A549 (cell line): ENCODE measurements at places on chromosomes 2 and 18.

DNA sequence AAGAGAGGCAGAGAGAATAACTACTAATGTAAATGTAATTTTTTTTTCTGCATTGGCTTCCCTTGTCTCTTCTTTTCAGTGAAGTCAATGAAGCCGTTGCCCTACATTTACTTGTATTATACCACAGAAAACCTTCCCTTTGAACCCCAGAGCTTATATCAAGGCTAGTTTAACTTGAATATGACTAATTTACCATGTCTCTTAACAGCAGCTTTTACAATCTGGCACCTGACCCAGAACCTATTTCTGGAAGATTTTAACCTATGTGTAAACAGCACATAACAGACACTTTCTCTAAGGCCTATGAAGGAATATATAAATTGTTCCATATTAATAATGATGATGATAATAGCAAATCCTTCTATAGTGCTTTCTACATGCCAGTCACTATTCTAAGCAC lies 580.5 kb upstream of the NXPH2 start:
- DNase-seq = no peak

DNA sequence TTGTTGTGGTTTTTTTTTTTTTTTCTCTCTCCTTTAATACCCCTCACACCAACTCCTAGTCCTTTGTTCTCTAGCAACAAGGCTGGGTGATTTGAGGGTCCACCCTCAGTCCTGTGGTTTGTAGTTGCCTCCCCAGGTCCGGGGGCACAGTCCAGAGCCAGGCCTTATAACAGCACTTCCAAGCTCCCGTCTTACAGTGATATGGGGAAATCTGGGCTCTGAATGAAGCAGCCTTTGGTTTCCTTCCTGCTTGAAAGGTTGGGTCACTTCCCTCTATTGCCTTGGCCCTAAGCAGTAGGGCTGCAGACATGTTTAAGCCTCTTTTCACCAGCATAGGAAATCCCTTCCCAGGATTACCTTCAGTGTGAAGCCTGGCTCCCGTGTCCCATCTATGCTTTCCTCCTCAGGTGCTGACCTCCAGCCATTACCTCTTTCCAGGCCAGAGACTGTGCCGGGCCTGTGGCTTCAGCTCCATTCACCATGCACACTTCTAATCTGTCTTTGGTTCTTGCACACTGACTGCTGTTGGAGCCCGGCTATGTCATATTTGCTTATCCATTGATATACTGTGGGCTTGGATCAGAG lies 21.2 kb upstream of the NTSR2 start:
- no peak for DNase-seq

DNA sequence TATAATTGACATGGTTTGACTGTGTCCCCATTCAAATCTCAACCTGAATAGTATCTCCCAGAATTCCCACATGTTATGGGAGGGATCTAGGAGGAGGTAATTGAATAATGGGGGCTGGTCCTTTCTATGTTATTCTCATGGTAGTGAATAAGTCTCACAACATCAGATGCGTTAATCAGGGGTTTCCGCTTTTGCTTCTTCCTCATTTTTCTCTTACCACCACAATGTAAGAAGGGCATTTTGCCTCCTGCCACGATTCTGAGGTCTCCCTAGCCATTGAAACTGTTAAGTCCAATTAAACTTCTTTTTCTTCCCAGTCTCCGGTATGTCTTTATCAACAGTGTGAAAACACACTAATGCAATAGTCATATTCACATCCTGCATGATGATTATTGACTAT lies 1073.3 kb upstream of the CDH2 start:
- DNase-seq = no peak

GRCh38 chr18:54607213-54608027 lies 16.4 kb downstream of the DYNAP start:
- DNase-seq = peak; percentile 16
